ENCODE measurements at places on chromosomes 6 and 20.

DNA sequence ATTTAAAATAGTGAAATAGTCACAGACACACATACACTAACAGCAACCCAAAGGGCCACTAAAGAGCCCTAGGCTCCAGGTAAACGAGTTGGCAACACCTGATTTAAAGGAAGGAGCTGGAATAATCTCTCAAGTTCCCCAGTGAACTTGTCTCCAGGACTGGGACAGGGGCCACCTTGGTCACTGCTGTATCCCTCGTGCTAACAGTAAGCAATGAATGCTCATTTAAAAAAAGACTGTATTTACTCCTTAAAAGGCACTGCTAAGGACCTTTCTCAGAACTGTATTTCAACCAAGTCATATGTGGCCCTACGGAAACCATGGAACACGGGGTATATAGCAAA lies 1.3 kb downstream of the DIDO1 start:
- no peak for DNase-seq

DNA sequence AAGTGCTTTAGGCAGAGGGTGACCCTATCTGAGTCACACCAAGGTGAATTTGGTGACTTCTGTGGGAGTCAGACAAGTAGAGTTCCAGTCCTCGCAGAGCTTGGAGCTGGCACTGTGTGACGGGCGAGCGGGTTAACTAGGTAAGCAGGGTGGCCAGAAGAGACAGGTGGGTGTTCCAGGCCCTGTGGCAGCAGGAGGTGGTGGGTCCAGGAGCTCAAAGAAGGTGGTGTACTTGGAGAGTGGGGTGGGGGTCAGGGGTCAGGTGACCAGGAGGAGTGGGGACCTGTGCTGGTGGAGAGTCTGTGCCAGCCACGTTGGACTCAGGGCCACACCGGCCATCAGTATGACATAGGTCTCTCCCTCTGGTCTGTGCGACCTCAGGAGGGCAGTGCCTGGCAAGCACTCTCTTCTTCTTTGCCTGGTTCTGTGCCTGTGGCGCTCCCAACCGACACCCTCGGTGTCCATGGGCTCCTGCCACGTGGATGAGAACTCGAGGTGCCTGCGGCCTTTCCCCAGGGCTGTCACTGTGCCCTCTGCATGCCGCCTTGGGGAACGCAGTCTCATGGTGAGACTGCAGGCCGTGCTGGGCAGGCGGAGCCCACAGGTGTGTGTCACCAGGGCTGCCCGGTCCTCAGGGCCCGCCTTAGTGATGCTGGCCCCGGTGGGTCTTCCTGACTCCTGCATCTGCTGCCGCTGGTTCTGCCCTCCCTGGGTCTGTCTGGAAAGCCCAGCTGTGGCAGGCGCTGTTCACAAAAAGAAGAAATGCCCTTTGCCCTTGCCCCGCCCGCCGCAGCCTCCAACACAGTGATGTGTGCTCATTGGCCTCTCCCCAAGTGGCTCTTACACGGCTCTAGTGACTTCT lies 1.6 kb downstream of the MRGBP start:
- DNase-seq = no peak

GRCh38 chr6:155066361-155066760 lies 71.2 kb downstream of the TIAM2 start:
- DNase-seq = no peak

DNA sequence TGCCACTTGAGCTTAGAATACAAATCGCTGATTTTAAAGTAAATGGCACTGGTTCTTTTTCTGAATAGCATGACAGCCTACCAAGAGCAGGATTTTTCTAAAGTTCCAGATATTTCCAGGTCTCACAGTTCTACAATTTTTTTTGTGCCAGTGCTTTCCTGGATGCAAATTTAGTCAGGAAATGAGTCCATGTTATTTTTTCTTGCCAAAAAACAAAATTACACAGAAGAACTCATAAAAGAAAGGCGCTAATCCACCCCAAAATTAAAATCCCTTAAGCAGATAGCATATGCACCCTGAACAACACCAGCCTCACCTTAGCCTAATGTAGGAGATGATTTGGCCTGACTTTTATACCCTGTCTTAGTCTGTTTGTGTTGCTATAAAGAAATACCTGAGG lies 86.4 kb upstream of the ARG1 start:
- DNase-seq = no peak

GRCh38 chr6:52661551-52661950 lies 9.4 kb upstream of the TMEM14A start:
- DNase-seq = no peak

All from GM13977 (cell line).